Smooth muscle cell of the coronary artery (primary cell): ENCODE measurements at places on chromosomes 3 and 15. TPM values are rescaled to one million over a fixed set of nuclear protein-coding genes. Genes with fewer than 3 reads are reported as not detected.

Gene CCR9
- not detected in 2 replicates for total RNA-seq

Gene HRH1
- 23.1 and 36.8 TPM in 2 replicates for total RNA-seq

Gene GABRR3
- not detected in 2 replicates for total RNA-seq

Gene CCR5
- total RNA-seq, result not detected in 2 replicates

Gene CCDC80
- 606 and 2,461 TPM in 2 replicates for total RNA-seq

Gene GRM2
- total RNA-seq, result under 0.01 and 0.12 TPM in 2 replicates

Gene SNTN
- total RNA-seq, result not detected in 2 replicates

Gene NEIL1
- total RNA-seq, result 2.8 and 8.8 TPM in 2 replicates

Gene MELTF
- 1.7 and 54.3 TPM in 2 replicates for total RNA-seq

Gene PLA2G4E
- not detected in 2 replicates for total RNA-seq

Gene LRRC15
- 0.45 and 1.5 TPM in 2 replicates for total RNA-seq

Gene VEPH1
- 31.8 and 89.7 TPM in 2 replicates for total RNA-seq

Gene GOLGA6L24
- total RNA-seq, result not detected in 2 replicates

Gene DNAH12
- under 0.01 TPM in 2 replicates for total RNA-seq

Gene QARS1
- 299 and 321 TPM in 2 replicates for total RNA-seq

Gene ALDH1A3
- total RNA-seq, result 29.7 and 168 TPM in 2 replicates

Gene PPP1R14D
- not detected in 2 replicates for total RNA-seq

Gene KY
- total RNA-seq, result 1.9 and 2.9 TPM in 2 replicates

Gene LMAN1L
- total RNA-seq, result not detected in 2 replicates

Gene CLASP2
- total RNA-seq, result 56.9 and 59.1 TPM in 2 replicates

Gene GPR160
- 0.12 and 0.15 TPM in 2 replicates for total RNA-seq

Gene A4GNT
- not detected in 2 replicates for total RNA-seq

Gene GALNT15
- total RNA-seq, result 0.23 and 17.0 TPM in 2 replicates

Gene CLDN18
- not detected in 2 replicates for total RNA-seq

Gene GOLGA6L7
- not detected in 2 replicates for total RNA-seq

Gene EID1
- total RNA-seq, result 287 and 365 TPM in 2 replicates

Gene MUC13
- not detected in 2 replicates for total RNA-seq

Gene FHIT
- total RNA-seq, result 0.38 and 0.47 TPM in 2 replicates

Gene CHRFAM7A
- 1.9 TPM in 1 of 2 replicates, not detected in the other for total RNA-seq

Gene NKIRAS1
- 10.2 and 17.8 TPM in 2 replicates for total RNA-seq

Gene GCHFR
- 1.5 and 2.5 TPM in 2 replicates for total RNA-seq

Gene NEK10
- total RNA-seq, result 6.5 and 35.3 TPM in 2 replicates

Gene GAP43
- 0.70 and 5.1 TPM in 2 replicates for total RNA-seq

Gene CPLX3
- total RNA-seq, result not detected in 2 replicates

Gene P2RY12
- total RNA-seq, result 0.35 TPM in 1 of 2 replicates, not detected in the other

Gene PTPN9
- 11.6 and 21.7 TPM in 2 replicates for total RNA-seq

Gene CPNE9
- not detected in 2 replicates for total RNA-seq

Gene ADAMTS9
- 0.38 and 6.3 TPM in 2 replicates for total RNA-seq

Gene ANKUB1
- total RNA-seq, result not detected in 2 replicates

Gene INSYN1
- 0.45 and 20.1 TPM in 2 replicates for total RNA-seq

Gene ACTC1
- 0.08 and 0.70 TPM in 2 replicates for total RNA-seq

Gene CDHR4
- 1.3 TPM in 1 of 2 replicates, not detected in the other for total RNA-seq

Gene FRG2C
- total RNA-seq, result not detected in 2 replicates

Gene FNDC3B
- total RNA-seq, result 63.2 and 103 TPM in 2 replicates

Gene FILIP1L
- total RNA-seq, result 8.5 and 29.8 TPM in 2 replicates
